ENCODE measurements at places on chromosomes 16 and 17. TPM values are rescaled to one million over a fixed set of nuclear protein-coding genes. Genes with fewer than 3 reads are reported as not detected.

Gene SOX15
- total RNA-seq = not detected

Gene MPV17L
- 12.0 TPM for total RNA-seq

Gene LRRC37A
- 0.98 TPM for total RNA-seq

Gene CCL22
- 0.09 TPM for total RNA-seq

Gene PSKH1
- total RNA-seq = 23.8 TPM

Gene ZPBP2
- total RNA-seq = not detected

Gene EVI2B
- 3.5 TPM for total RNA-seq

Gene SMARCE1
- 38.9 TPM for total RNA-seq

- no peak for DNase-seq
These were observed 44.1 kb upstream of the CBFA2T3 start for GRCh38 chr16:89020925-89021595.

DNA sequence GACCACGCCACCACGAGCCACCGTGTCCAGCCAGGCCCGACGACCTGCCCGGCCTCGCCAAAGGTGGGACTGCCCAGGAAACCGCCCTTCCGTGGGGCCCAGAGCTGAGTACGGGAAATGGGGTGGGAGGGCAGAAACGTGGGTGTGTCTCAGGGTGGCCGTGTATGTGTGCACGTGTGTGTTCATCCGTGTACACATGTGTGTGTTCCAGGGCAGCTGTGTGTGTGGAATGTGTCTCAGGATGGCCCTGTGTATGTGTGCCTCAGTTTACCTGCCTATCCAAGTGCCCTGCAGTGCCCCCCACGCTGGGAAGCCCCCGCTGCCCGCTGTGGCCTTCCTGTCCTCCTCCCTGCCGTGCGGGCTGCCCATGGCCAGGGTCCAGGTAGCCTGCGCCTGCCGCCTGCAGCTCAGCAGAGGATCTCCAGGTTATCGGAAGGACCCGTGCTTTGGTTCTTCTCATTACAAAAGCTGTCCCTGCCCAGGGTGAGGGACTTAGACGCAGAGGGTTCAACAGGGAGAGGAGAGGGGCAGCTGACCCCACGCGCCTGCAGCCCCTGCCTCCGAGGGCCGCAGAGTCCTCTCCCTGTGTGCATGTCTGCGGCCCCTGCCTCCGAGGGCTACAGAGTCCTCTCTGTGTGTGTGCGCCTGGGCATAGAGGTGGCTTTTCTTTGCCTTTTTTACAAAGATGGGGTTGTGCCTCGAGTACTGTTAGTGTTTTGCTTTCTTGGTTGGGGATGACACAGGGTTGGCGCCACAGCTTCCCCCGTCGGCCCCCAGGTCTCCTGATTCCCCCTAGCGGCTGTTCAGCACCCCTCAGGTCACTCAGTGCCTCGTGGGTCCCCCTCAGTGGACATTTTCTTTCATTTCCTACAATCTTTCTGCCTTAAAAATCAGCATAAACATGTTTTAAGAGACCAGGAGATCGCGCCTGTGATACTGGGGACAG is 23.6 kb downstream of the ZNF469 start:
- DNase-seq = no peak

DNA sequence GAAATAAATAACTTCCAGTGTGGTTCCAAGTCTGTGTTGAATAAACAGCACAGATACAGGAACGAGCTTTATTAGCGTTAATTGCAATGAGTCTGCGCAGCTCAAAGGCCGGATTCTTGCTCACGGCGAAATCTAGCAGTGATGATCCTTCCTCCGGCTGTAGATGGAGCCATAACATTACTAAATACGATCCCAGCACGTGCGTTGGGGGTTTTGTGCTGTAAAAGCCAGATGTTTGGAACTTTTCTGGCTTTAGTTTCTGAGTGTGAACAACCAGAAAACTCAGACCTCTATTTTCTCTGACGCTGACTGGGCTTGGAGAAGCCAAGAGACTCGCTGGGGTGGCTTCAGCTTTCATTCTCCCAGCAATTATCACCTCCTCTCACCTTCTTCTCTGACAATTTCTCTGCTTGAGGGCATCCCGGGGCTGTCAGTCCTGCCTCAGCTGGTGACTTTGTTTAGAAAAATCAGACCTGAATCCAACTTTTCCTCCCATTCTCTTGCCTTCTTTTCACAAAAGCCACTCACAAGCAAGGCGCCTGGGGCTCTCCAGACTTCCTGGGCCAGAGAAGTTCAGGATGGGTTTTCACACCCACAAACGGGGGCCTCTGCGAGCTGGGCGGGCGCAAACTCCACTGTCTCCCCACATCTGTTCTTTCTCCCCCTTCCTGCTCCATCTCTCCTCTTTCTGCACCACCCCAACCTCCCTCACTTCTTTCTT is 47.1 kb upstream of the AKTIP start:
- peak; percentile 43 for DNase-seq

DNA sequence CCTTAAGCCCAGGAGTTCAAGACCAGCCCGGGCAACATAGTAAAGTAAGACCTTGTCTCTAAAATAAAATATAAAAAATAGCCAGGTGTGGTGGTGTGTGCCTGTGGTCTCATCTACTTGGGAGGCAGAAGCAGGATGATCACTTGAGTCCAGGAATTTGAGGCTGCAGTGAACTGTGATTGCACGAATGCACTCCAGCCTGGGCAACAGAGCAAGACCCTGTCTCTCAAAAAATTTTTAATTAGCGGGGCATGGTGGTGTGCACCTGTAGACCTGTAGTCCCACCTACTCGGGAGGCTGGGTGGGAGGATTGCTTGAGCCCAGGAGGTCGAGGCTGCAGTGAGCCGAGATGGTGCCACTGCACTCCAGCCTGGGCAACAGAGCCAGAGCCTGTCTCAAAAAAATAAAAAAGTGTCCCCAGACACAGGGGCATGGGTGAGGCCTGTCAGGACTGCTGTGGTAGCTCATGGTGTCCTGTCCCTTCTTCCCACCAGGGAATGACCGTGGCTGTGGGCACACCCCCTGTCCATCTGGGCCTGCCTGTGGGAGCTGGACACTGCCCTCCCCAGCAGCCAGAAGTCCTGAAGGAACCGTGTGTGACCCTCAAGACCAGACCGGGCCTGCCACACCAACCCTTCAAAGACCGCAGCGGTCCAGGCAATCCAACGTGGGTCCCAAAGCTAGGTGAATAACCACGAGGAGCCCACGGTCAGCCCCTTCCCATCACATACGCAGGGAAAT is 30.8 kb upstream of the GAA start:
- DNase-seq = no peak

DNA sequence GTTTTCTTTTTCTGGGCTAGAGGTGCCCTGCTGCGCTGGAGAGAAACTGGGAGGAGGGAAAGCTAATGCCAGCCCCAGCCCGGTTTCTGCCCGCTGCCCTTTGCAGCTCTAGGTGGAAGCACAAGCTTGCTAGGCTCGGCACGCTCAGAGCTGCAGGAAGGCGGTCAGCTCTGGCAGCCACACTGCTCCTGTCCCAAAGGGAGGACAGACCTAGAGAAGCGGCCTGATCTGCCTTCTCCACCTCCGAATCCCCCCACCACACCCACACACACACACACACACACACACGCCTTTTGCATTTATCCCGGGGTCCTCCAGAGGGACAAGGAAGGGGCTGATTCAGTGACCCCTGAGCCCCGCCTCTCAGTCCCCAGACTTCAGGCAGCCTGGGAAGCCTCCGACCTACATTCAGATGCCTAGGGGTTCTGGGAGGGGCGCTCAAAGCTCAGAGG is 418.1 kb downstream of the SOX9 start:
- no peak for DNase-seq

- no peak for DNase-seq
These were observed 199.0 kb upstream of the SOX9 start for GRCh38 chr17:71921796-71922195.

DNA sequence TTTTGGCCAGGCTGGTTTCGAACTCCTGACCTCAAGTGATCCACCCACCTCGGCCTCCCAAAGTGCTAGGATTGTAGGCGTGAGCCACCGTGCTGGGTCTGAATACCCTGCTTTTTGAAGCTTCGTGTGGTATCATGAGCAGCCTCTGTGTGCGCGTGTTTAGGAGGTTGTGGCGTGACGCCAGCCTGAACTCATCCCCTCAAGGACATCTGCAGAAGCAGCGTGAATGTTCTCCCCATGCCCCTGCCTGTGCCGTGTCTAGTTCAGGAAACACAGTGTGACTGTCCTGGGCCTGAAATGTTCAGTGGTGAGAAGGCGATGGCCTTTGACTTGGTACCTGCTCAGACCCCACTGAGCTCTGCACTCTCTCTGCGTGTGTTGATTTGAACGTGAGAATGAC is 35.6 kb downstream of the RNF213 start:
- no peak for DNase-seq

- no peak for DNase-seq
These were observed 15.3 kb upstream of the RPTOR start for GRCh38 chr17:80529104-80529903.

- no peak for DNase-seq
These were observed 16.5 kb upstream of the ATP6V0A1 start for GRCh38 chr17:42442196-42442565.

DNA sequence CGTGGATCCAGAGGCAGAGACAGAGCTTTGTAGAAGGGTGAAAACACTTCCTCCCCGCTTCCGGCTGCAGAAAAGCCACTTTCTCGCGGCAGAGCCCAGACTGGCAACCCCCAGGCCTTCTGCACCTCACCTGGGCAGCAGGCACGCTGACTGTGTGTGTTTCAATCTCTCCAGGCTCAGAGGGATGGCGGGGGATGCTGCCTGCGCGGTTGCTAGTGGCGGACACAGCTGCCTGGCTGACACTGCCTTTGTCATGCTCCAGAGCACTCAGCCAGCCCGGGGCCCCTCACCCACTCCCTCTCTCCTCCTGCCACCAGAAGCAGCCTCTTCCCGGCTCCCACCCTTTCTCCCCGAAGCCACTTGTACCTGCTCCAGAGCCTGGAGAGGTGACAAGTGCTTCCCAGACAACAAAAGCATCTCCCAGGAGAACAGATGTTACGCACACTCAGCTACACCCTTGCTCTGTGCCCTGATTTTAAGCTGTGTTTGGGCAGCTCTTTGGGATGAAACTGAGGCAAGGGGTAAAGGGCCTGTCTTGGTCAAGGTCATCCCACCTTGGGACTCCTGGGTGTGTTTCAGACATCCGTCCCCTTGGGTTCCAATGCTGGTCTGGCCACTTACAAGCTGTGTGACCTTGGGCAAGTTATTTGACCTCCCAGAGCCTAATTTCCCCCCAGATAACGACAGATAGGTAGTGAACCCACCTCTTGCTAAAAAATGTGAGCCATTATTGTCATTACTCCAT is 9.2 kb upstream of the GLIS2 start:
- DNase-seq = no peak

- DNase-seq = no peak
These were observed 41.7 kb upstream of the NF1 start for GRCh38 chr17:31053071-31053470.

DNA sequence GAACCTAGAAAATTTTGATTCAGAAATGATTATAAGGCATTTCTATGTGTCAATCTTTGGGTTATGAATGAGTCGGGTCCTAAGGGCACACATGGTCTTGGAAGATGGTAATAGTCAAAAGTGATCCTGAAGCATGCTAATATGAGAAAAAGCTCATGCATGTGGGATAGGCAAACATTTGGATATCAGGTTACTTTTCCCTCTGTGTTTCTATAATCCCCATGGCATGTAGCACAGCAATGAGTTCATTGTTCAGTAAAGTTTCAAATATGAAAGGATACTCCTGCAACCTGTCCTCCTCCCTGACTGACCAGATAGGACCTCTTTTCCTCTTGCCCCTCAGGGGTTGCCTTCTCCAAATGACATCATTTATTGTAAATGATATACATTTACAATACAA is 249.9 kb upstream of the MON1B start:
- DNase-seq = no peak

DNA sequence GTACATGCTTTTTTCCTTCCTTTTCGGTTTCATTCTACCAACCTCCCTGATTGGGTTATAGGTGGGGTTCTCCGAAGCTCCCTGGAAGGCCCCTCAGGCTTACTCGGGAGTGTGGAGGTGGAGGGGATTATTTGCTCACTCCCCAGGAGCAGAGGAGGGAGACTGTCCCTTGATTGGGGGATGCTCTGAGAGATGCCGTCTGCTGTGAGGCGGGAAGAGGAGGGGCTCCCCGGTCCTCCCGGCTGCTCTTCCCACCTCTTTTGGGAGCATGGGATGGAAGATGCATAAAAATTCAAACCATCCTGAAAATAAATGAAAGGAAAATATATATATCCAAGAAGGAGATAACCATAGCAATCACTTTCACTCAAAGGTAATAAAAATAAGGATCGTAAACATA is 16.1 kb upstream of the RPTOR start:
- DNase-seq = no peak

DNA sequence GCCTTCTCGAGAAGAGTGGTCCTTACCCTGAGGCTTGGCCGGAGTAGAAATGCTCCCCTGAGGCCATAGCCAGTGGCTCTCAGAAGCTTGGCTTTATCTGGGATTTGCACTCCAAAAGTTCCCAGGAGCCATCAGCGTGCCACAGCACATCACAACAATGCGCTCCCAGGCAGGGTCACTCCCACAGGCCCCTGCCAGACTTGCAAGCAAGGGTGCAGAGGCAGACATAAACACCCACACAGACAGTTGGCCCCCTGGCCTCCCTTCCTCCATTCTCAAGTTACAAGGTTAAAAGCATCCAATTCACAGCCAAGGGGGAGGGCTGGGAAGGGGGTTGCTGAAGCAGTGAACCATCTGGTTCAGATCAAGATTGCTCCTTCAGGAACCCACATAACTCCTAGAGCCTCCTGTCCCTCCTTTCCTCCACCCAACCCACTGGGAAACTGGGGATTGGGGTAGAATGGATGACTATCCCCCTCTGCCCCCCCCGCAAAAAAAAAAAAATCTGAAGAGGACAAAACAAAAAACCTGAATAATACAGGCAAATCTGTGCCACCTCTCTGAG is 1.8 kb downstream of the ST3GAL2 start:
- no peak for DNase-seq

GRCh38 chr17:44473367-44473766 is 29.8 kb downstream of the GPATCH8 start:
- no peak for DNase-seq

- no peak for DNase-seq
These were observed 930 bp downstream of the CHMP1A start for GRCh38 chr16:89656435-89657121.

GRCh38 chr16:65490286-65490685 is 368.4 kb upstream of the CDH11 start:
- no peak for DNase-seq

DNA sequence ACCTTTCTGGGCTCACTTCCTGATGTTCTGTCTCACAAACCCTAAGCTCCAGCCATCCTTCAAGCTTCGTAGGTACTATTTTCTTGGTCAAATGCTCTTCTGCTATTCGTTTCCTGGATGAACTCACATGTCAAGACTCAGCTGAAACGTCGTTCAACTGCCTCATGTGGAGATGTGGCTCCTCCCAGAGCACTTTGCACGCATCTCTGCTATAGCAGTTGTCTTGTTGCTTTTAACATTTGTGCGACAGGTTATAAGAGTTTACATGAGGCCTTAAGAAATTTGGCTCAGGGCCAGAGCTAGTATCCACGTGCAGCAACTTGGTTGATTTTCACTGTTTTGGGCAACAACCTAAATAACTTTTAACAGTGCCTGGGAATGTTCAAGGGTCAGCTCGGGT is 2.8 kb upstream of the KRT40 start:
- no peak for DNase-seq

- DNase-seq = no peak
These were observed 31.9 kb downstream of the TENT4B start for GRCh38 chr16:50185005-50185505.
